ENCODE measurements at places on chromosomes 6 and 20. TPM values are rescaled to one million over a fixed set of nuclear protein-coding genes. Genes with fewer than 3 reads are reported as not detected.

The KLHDC3 gene
- total RNA-seq, result 52.2 TPM

The NFATC2 gene
- total RNA-seq, result 48.3 TPM

The FAM83B gene
- total RNA-seq, result 0.11 TPM

The DTNBP1 gene
- total RNA-seq, result 22.0 TPM

The RALY gene
- total RNA-seq, result 144 TPM

The VSTM2L gene
- total RNA-seq, result 0.13 TPM

The MAK gene
- total RNA-seq, result 0.84 TPM

The SSTR4 gene
- not detected for total RNA-seq

The SNAP25 gene
- not detected for total RNA-seq

The PLN gene
- total RNA-seq, result not detected

DNA sequence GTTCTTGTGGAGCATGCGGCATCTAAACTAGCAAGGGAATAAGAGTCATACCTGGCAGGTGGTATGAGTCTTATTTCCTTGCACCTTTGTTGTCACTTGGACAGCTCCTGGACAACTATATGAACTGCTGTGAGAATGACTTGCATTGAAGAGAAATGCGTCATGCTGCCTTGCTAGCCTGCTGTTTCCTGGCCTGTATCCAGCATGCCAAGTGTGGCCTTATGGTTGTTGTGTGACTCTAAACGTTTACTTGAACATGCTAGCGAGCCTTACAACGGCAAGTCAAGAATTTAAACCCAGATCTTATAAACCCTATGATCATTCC, 90.4 kb downstream of the CEP162 start:
- no peak for DNase-seq

- no peak for DNase-seq
Measured at GRCh38 chr20:881051-881782, 34.9 kb downstream of the ANGPT4 start.

GRCh38 chr6:41161380-41161779, 1.5 kb downstream of the TREM2 start:
- DNase-seq, result no peak

GRCh38 chr6:110180228-110181008, at the start of gene CDC40:
Gene CDC40 (plus strand): TSS chr6:110180427. CDS start chr6:110180445, 18 bp downstream.
- peak; percentile 38 for DNase-seq

- no peak for DNase-seq
Measured at GRCh38 chr6:3808759-3809514, 40.2 kb upstream of the FAM50B start.

GRCh38 chr6:127516662-127517273, 2.4 kb downstream of the MTCL3 start:
- peak; percentile 34 for DNase-seq

DNA sequence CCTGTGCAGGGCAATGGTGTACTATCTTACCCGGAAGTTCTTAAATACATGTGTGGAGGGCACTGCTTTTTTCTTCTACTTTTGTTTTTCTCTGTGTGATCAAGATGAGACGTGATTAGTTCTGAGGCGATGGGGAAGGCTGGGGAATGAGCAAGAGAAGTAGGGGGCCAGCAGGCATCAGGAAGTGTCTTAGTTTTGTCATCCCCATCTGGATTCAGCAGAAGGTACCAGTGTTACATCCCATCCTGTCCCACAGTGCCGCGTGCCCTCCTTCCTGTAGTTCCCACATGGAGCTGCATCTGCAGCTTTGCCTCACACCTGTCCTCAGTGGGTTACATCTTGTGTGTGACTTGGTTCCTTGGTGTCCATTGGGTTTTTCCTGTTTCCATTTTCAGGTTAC, 86.9 kb downstream of the FNDC1 start:
- DNase-seq, result no peak

GRCh38 chr20:61554617-61555016, 302.6 kb downstream of the CDH4 start:
- no peak for DNase-seq

DNA sequence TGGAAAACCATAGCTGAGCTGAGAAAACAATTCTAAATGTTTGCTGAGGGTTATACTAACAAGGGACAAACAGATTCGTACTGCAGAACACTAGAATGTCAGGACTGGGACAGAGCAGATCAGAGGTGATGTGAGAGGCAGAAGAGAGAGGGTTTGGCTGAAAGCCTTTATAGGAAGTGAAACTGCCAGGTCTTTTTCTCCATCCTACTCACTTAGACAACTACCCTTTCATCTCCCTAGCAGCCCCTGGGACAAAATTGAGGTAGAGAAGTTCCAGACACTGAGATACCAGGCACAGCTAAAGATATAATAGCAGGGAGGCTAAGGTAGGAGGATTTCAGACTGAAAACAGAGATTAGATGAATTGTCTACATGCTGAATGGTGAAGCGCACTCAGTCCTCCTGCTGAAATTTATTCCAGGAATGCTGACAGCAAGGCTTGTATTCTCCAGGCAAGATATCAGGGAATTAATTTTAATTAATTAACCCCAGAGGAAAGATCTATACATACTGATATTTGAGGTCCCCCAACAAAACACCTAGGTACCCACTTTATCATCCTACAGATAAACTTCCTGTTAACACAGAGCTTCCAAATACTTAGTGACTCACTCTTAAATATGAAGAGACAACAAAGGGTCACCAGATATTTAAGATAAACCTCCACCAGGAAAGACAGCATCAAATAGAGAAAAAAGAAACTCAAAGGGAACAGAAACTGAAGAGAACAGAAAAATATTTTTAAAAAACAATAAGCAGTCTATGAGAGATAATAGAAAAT, 12.6 kb upstream of the EIF2S2 start:
- DNase-seq, result no peak

GRCh38 chr20:11124849-11125505, 451.2 kb upstream of the JAG1 start:
- no peak for DNase-seq

DNA sequence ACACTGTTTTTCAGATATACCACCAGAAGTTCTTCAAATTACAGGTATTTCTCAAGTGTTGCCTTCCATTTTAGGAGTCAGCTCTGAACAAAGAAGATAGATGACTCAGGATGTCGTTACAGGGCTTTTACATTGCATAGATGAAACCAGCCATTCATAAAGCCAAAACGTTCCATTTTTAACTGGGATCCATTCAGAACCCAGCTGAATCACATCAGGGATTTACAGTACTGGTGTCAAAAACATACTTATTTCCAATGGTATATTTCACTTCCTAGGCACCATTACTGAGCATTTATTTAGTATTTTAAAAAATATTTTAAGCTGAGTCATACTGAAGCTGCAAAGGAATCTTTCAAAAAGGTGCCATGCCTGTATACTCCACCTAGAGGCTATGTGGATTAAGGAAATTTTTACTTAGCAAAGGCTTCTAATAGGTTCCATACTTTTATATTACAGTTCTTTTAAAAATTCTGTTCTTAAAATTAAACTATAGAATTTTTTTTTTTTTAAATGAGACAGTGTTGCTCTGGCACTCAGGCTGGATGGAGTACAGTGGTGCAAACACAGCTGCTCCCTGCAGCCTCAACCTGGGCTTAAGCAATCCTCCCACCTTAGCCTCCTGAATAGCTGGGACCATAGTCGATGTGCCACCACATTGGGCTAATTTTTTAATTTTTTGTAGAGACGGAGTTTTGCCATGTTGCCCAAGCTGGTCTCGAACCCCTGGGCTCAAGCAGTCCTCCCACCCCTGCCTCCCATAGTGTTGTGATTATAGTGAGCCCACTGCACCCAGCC, 2.6 kb downstream of the ASF1A start:
- no peak for DNase-seq

GRCh38 chr20:61577065-61577464, 325.0 kb downstream of the CDH4 start:
- DNase-seq, result no peak

- no peak for DNase-seq
Measured at GRCh38 chr6:50661636-50662035, 51.7 kb upstream of the TFAP2D start.

- no peak for DNase-seq
Measured at GRCh38 chr6:7721649-7722048, 4.2 kb upstream of the BMP6 start.

DNA sequence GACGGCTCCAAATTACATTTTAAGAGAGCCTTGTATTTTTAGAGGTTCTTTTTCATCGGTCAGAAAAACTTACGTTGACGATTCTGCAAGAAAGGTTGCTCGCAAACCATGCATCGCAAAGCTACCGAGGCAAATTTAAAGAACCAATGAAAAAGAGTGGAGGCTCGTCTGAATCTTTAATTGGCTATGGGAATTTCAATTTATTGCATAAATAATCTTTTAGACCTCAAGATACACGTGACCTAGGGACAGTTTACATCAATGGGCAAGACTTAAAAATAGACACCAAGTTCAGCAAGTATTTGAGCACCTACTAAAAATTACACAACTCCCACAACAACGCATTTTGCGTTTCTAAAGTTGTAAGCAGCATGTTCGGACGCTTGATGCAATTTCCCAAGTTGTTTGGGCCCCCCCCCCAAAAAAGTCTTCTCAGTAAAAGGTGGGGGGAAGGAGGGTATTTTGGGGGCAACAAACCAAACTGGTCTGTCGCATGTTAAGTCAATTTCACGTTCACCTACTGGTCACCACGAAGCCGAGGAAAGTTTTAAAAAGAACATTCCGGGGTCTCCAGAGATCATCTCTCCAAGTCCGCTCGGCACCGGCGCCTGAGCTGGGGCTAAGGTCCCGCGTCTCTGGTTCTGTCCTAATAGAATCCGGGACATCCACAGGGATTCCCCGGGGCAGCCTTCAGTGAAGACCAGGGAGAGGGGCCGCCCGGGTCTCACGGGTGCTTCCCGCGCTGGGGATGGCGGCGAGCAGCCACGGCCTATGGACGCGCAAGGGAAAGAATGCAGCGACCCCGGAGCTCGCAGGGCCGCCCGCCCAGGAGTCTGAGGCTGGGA, 851 bp downstream of the SNX5 start:
- no peak for DNase-seq
